ENCODE measurements at places on chromosomes 16 and 17. TPM values are rescaled to one million over a fixed set of nuclear protein-coding genes. Genes with fewer than 3 reads are reported as not detected.

GRCh38 chr17:78180083-78180482 lies 6.8 kb downstream of the TK1 start:
- peaks cover 4% of the 10 kb centered on the region for H3K4me1 ChIP-seq
- no peaks in the 10 kb centered on the region for H3K27me3 ChIP-seq
- no peak for DNase-seq
- H3K4me3 ChIP-seq: no peak overlapping the region

LCAT gene
- total RNA-seq: 4.6 TPM

MAP3K3 gene
- 36.1 TPM for total RNA-seq

DNA sequence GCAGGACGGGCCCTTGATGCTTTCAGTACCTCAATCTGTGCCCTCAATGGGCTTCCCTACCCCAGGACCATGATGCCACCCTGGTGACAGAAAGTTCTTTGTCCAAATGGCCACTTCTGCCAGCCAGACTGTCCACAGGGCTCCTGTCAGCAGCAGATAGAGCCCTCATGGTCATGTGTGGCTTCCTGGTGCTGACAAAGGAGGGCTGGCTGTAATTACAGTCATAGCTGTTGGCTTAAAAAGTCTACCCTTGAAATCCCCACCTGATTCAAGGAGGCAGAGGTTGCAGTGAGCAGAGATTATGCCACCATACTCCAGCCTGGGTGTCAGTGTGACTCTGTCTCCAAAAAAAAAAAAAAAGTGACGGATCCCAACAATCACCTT lies 3.3 kb downstream of the TRPV2 start:
- H3K4me3 ChIP-seq: no peak overlapping the region
- no peaks in the 10 kb centered on the region for H3K36me3 ChIP-seq
- DNase-seq: no peak
- H3K4me1 ChIP-seq: peaks cover 31% of the 10 kb centered on the region
- H3K27me3 ChIP-seq: no peaks in the 10 kb centered on the region

PRR15L gene
- 6.0 TPM for total RNA-seq

SNX20 gene
- not detected for total RNA-seq

- H3K27me3 ChIP-seq: no peaks in the 10 kb centered on the region
- no peak for DNase-seq
- peaks cover 43% of the 10 kb centered on the region for H3K4me1 ChIP-seq
- H3K27ac ChIP-seq: peak overlapping the region; percentile 72
- peak overlapping the region; percentile 72 for H3K4me3 ChIP-seq
- peaks cover 36% of the 10 kb centered on the region for H3K36me3 ChIP-seq
Measured at GRCh38 chr17:47649972-47650524, 329 bp downstream of the KPNB1 start.

DNA sequence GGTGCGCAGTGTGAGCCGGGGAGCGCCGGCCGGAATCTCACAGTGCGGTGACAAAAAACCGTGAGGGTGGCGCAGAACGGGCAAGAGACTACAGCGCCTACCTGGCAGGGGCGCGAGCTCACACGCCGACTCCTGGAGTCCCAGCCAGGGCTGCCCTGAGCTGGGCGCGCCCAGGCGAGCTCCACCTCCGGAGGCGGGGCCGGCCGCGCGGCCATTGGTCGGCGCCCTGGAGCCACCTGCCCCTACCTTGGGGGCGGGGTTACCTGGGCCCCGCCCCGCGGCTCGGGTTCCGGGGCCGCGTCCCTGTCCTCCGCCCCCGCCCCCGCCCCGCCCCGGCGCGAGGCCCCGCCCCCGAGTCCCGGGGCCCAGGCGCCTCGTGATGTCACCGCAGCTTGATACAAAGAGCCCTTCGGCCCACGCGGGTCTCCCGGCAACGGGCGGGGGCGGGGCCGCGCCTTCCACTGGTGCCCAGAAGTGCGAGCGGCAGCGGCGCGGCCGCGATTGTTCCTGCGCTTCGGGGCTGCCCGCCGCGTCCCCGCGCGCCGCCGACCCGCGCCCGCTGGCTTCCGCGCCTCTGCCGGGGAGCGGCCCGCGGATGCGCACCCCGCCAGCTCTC lies 96.3 kb downstream of the RAB11FIP4 start:
- H3K4me3 ChIP-seq: peak overlapping the region; percentile 66
- H3K27me3 ChIP-seq: no peaks in the 10 kb centered on the region
- DNase-seq: peak; percentile 90
- peaks cover 4% of the 10 kb centered on the region for H3K4me1 ChIP-seq

DNA sequence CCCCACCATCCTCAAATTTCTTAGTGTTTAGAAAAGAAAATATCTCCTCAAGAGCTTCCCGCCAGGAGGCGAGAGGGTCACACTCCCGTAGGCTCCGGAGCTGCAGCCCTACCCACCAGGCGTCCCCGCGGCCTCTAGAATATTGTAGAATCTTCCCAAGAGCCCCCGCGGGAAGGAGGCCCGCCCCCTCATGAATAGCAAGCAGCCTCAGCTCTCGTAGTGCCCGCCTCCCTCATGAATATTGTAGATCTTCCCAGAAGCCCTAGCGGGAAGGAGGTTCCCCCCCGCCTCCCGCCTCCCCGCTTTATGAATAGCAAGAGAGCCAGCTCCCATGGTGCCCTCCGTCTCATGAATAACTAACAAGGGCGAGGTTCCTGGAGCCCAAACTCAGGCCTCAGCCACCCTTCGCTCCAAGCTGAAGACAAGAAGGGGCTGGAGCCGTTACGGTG lies at the start of gene FBXO47:
Gene FBXO47 (minus strand): TSS at position 114 of the 449 bp plus-strand sequence. CDS start 4,378 bp downstream, outside the sequence.
- no peaks in the 10 kb centered on the region for H3K4me1 ChIP-seq
- no peak for DNase-seq
- no peaks in the 10 kb centered on the region for H3K27me3 ChIP-seq
- no peak within 1 kb of the TSS for H3K27ac ChIP-seq

DRC3 gene
- total RNA-seq: 2.2 TPM

AURKB gene
- 72.3 TPM for total RNA-seq

- H3K27ac ChIP-seq: no peak overlapping the region
- H3K27me3 ChIP-seq: no peaks in the 10 kb centered on the region
- H3K4me1 ChIP-seq: no peaks in the 10 kb centered on the region
- H3K36me3 ChIP-seq: no peaks in the 10 kb centered on the region
- DNase-seq: no peak
- no peak overlapping the region for H3K4me3 ChIP-seq
Measured at GRCh38 chr16:65260746-65261145, 138.9 kb upstream of the CDH11 start.

- peaks cover 9% of the 10 kb centered on the region for H3K4me1 ChIP-seq
- H3K36me3 ChIP-seq: no peaks in the 10 kb centered on the region
- H3K27ac ChIP-seq: no peak overlapping the region
Measured at GRCh38 chr17:38355251-38355650, 3.6 kb downstream of the SOCS7 start.

GRCh38 chr17:66518108-66518507 lies 215.7 kb downstream of the PRKCA start:
- H3K27me3 ChIP-seq: no peaks in the 10 kb centered on the region
- peaks cover 25% of the 10 kb centered on the region for H3K4me1 ChIP-seq
- no peak overlapping the region for H3K4me3 ChIP-seq

KRT24 gene
- total RNA-seq: not detected

DNA sequence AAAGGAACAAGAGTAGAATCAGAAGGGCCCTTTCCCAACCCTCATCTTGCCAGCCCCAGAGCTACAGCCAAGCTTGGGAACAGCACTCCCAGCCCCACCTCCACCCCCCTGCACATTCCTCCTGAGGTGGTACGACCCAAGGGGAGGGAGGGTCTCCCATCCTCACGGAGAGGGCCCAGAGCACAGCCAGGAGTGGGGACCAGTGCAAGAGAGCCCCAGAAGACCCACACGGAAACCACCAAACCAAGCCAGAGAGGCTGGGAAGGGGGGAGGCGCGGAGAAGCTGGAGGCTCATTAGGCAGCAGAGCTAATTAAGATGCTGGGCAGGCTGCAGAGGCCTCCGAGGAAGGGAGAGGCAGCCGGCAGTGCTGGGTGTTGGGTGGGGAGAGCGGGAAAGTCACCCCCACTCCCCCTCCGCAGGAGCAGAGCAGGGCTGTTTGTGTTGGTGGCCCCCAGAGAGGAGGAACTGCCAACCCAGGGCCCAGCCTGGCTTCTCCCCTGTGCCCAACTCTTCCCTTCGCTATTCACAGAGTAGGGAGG lies 2.4 kb downstream of the CACNB1 start:
- no peak overlapping the region for H3K27ac ChIP-seq
- peaks cover 12% of the 10 kb centered on the region for H3K4me1 ChIP-seq
- H3K36me3 ChIP-seq: no peaks in the 10 kb centered on the region
- H3K27me3 ChIP-seq: no peaks in the 10 kb centered on the region

DNA sequence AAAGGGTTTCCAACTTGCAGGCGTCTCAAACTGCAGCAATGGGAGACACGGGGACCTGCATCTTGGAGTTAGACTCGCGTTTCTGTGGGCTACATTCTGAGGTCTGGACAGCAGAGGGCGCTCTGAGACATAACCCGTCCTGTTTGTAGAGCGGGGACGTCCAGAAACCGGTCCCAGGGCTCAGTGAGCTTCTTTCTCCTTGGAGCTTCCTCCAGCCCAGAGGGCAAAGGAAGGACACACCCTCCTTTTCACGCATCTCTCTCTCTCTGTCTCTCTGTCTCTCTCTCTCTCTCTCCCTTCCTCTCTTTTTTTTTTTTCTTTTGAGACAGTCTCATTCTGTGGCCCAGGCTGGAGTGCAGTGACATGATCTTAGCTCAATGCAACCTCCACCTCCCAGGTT lies 19.8 kb downstream of the COX4I1 start:
- H3K27ac ChIP-seq: no peak overlapping the region
- no peaks in the 10 kb centered on the region for H3K27me3 ChIP-seq
- no peaks in the 10 kb centered on the region for H3K36me3 ChIP-seq
- peak; percentile 84 for DNase-seq
- H3K4me3 ChIP-seq: no peak overlapping the region
- no peaks in the 10 kb centered on the region for H3K4me1 ChIP-seq

- H3K4me1 ChIP-seq: peaks cover 13% of the 10 kb centered on the region
- no peak for DNase-seq
- no peaks in the 10 kb centered on the region for H3K27me3 ChIP-seq
- H3K36me3 ChIP-seq: no peaks in the 10 kb centered on the region
- no peak overlapping the region for H3K4me3 ChIP-seq
Measured at GRCh38 chr17:50922721-50923405, 56.7 kb upstream of the TOB1 start.

CACNG5 gene
- not detected for total RNA-seq

DNA sequence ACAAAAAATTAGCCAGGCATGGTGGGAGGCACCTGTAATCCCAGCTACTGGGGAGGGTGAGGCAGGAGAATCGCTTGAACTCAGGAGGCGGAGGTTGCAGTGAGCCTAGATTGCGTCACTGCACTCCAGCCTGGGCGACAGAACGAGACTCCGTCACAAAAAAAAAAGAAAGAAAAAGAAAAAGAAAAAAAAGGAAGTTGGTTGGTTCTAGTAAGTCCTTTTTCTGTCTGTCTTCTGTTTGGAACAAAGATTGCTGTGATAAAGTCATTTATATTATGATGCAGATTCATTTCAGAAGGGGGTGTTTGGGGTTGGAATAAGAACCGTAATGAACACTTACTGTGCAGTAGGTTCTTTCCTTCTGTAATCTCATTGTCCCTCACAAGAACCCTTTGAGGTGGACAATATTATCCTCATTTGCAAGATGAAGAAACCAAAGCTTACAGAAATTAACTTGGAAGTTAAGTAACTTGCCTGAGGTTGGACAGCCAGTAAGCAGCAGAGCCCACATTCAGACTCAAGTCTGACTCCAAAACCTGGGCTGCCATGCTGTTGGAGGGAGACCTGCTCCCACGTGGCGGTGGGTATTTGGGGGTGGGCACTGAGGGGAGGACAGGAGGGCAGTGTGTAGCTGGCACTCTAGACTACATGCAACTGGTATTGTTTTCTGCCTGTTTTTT lies 10.3 kb downstream of the MINK1 start:
- H3K4me3 ChIP-seq: no peak overlapping the region
- peaks cover 44% of the 10 kb centered on the region for H3K4me1 ChIP-seq
- no peak overlapping the region for H3K27ac ChIP-seq
- no peaks in the 10 kb centered on the region for H3K36me3 ChIP-seq
- no peaks in the 10 kb centered on the region for H3K27me3 ChIP-seq
- no peak for DNase-seq

DNA sequence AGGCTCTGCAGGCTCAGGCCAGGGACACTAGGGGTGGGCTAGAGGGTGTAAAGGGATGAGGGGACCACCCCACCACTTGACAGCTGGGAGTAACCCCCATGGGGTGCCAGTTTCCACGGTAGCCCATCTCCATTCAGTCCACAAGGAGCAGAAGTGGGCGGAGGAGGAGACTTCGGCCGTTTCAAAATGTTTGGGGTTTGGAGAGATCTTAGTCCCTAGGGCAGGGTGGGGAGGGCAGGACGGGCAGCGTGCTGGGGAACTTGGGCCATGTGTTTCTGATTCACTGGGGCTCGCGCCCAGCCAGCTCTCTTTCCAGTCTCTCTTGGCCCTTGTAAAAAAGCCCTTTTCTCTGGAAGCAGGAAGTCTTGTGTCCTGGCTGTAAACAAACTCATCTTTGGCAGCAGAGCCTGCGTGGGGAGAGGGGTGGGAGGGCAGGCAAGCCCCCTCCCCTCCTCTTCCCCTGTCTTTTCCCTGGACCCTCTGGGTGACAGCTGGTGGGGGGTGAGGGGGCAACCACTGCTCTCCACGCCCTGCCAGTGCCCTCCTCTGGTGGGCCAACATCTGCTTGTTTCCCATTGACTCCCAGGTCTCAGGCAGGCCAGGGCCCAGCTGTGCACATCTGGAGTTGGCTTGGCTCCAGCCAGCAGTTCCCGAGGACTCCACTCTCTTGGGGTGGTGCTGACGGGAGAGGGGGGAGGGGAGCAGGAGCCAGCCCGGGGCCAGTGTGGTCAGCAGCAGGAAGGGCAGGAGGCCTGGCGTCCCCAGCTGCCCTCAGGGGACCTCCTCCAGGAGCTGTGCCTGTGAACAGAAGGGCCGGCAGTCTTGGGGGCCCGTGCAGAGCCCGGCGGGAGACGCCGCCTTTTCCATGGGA lies 8.1 kb downstream of the CYGB start:
- no peaks in the 10 kb centered on the region for H3K27me3 ChIP-seq
- H3K27ac ChIP-seq: peak overlapping the region; percentile 71

GRCh38 chr17:57082441-57082840 lies 2.6 kb upstream of the AKAP1 start:
- no peaks in the 10 kb centered on the region for H3K27me3 ChIP-seq
- no peak overlapping the region for H3K27ac ChIP-seq
- DNase-seq: no peak
- no peak overlapping the region for H3K4me3 ChIP-seq
- H3K4me1 ChIP-seq: peaks cover 19% of the 10 kb centered on the region

CD7 gene
- 0.98 TPM for total RNA-seq

Measured in PC-3 (cell line).